ACHN (cell line): ENCODE measurements at places on chromosomes 1 and 21.
A peak's percentile ranks its signal among the peaks of the same experiment; 100 is the strongest.

- no peak for DNase-seq
Measured at GRCh38 chr1:185495007-185495406, 178.0 kb upstream of the IVNS1ABP start.

GRCh38 chr1:245201827-245202226 lies 47.0 kb downstream of the KIF26B start:
- no peak for DNase-seq

DNA sequence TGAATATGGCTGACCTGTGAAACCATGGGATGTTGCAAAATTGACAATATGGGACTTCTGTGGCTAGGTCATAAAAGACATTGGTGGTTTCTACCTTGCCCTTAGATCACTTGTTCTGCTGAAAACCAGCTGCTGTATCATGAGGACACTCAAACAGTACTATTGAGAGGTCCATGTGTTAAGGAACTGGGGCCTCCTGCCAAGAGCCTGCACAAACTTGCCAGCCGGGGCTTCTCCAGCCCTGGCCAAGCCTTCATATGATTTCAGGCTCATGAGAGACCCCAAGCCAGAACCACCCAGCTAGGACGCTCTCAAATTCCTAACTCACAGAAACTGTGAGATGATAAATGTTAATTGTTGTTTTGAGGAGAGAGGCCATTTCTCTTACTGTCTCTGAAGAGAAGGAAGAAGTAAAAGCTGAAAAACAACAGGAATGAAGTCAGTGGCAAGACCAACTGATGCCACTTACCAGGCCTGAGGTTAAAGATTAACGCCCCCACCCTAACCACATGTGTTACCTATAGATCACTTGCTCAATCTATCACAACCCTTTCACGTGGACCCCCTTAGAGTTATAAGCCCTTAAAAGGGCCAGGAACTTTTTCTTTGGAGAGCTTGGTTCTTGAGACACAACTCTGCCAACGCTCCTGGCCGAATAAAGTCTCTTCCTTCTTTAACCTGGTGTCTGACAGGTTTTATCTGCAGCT lies 3.9 kb upstream of the PITHD1 start:
- DNase-seq: no peak

- no peak for DNase-seq
Measured at GRCh38 chr1:162893612-162893908, 32.6 kb upstream of the CCDC190 start.

GRCh38 chr1:30285501-30285932 lies 437.9 kb downstream of the MATN1 start:
- no peak for DNase-seq

DNA sequence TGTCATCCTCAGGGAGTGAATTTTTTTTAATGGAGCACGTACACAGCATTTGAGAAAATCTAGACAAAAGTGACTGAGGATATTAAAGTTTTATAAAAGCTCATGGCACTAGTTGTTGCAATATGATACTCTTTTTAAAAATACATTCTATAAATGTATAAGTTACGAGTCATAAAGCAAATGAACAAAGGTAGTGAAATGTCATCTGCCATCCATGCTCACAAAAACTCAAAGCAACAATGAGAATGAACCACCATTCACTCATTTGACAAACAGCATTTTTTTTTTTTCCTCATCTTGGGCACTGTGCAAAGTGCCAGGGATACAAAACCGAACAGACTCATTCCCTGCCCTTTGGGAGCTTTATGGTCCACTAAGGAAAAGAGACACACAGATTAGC lies 38.7 kb downstream of the GPR137B start:
- no peak for DNase-seq

GRCh38 chr1:37932759-37933158 lies 14.1 kb downstream of the INPP5B start:
- DNase-seq: peak; percentile 84

GRCh38 chr1:237197470-237198425 lies 155.8 kb downstream of the RYR2 start:
- DNase-seq: no peak

- DNase-seq: no peak
Measured at GRCh38 chr1:31805318-31805717, 10.5 kb downstream of the SPOCD1 start.

DNA sequence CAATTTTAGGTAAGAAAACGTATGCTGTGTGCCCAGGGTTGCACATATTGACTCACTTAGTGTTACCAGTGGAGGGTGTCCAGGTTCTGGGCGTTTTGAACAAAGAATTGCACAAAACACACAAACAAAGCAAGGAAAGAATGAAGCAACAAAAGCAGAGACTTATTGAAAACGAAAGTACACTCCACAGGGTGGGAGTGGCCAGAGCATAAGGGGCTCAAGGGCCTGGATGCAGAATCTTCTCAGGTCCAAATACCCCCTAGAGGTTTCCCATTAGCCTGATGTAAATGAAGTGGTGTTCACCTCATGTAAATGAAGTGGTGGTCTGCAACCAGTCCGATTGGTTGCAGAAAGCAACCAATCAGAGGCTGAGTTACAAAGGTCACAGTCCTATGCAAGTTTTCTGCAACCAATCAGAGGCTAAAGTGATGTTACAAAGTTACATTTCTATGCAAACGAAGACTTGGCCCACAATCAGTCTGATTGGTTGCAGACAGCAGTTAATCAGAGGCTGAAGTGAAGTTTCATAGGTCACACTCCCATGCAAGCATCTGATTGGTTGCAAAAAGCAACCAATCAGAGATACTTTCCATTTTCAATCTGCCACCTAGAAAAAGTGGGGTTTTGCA lies 228.3 kb downstream of the ST6GALNAC3 start:
- no peak for DNase-seq

GRCh38 chr21:39597595-39597994 lies 15.1 kb upstream of the B3GALT5 start:
- no peak for DNase-seq
